HepG2 (cell line): ENCODE measurements at places on chromosomes 2 and 18.

DNA sequence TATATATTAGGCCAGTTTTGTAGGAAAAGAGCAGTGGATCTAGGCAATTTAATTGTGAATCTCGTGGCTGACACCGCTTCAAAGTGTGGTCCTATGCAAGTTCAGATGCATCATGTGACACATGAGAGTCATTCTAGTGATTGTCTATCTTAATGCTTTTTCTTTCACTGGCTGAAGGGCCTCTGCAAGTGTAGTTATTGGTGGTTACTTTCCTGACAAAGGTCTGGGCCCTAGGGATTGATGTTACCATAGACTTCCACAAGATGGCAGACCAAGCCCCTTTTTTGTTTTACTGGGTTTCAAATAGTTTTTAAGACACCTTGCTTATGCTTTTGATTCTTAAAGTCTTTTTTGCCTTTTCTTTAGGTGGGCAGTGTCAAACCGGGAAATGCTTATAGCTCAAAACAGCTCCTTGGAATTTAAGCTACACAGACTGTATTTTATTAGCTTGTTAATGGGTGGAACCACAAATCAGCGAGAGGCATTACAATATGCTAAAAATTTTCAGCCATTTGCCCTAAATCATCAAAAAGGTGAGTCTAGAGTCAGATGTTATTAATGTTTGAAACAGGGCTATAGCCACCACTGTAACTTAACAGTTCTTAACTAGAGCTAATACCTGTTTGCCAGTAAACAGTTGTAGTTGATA lies 25.9 kb downstream of the CD8A start:
- no peaks in the 10 kb centered on the region for H3K27me3 ChIP-seq
- no peak overlapping the region for H3K27ac ChIP-seq
- no peaks in the 10 kb centered on the region for H3K4me1 ChIP-seq
- peak; percentile 43 for DNase-seq

DNA sequence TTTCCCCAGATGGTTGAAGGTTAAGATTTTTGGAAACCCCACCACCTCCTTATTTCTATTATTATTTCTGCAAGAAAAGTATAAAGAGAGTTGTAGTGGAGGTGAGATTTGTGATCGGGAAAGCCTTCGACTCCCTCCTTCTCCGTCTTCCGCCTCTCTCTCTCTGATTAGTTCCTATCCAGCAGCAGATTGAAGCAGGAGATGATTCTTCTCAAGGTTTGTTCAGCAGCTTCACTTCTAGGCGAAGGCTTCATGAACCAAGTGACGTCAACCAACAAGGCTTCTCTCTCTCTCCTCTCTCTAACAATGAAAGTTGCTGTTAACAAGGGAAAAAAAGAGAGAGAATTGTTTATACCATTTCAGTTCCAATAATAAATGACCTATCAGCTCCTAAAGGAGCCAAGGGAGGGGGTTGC lies at the start of gene BAZ2B:
BAZ2B (minus strand) TSS at position 263 of the 416 bp plus-strand sequence. CDS start 137,829 bp downstream, outside the sequence.
- DNase-seq, result no peak
- H3K36me3 ChIP-seq, result no peaks in the 10 kb centered on the region
- H3K4me1 ChIP-seq, result peaks cover 49% of the 10 kb centered on the region
- no peaks in the 10 kb centered on the region for H3K27me3 ChIP-seq
- peak within 1 kb of the TSS; percentile 99 for H3K27ac ChIP-seq

GRCh38 chr2:69077252-69077950 lies 64.4 kb downstream of the ANTXR1 start:
- no peak overlapping the region for H3K27ac ChIP-seq
- H3K36me3 ChIP-seq, result no peaks in the 10 kb centered on the region; the same call in 1 of the 2 replicates
- no peak for DNase-seq
- peaks cover 16% of the 10 kb centered on the region for H3K4me1 ChIP-seq

DNA sequence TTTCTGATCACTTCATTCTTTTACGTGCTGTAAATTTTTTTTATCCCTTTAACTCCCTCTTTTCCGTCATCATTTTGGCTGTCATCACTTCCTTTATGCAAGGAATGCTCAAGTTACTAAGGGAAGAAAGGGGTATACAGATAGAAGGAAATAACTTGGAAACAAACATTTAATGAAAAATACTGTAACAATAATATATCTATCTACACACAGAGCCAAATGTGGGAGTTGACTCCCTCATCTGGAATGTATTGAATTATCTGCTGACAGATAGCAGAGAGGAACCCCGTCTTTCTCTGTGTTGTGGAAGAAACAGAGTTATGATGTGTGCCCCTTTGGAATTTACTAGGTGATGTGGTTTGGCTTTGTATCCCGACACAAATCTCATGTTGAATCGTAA lies 182.5 kb upstream of the NXPH2 start:
- H3K27ac ChIP-seq, result no peak overlapping the region
- no peak for DNase-seq
- H3K4me1 ChIP-seq, result no peaks in the 10 kb centered on the region
- no peak overlapping the region for H3K4me3 ChIP-seq

DNA sequence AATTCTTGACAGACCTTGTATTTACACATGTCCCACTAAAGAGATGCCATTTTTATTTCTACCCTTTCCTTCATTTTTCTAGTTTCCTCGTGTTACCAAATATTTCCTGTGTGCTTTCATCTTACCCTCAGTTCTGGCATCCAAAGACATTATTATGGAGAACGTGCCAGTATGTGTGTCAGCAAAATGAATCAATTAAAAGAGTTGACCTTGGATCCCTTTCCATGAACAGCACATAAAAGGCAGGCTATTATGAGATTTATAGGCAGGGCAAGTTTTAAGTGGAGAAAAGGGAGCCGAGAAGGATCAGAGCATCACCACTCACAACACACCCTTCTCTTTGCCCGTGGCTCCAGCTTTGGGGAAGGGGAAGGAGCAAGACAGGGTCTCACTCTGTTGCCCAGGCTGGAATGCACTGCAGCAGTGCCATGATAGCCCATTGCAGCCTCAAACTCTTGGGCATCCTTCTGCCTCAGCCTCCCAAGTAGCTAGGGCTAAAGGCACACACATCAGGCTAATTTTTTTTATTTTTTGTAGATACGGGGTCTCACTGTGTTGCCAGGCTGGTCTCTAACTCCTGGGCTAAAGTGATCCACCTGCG lies 149.9 kb downstream of the GFPT1 start:
- no peaks in the 10 kb centered on the region for H3K27me3 ChIP-seq
- DNase-seq, result no peak
- H3K4me3 ChIP-seq, result no peak overlapping the region

DNA sequence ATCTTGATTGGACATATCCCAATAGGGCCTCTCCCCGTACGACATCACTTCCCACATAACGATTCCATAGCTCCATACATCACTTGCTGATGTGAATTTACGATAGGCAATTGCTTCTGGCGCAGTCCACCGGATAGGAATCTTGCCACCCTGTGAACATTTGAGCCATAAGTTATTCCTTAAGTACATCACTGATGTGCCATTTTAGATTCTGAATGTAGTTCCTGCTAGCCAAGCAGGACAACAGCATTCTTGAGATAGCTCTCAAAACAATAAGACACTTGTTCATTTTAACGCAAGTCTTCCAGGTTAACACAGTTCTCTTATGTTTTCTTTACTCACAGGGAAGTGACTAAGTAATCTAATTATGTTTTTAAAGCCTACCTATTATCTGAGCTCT lies 138.0 kb downstream of the EPHA4 start:
- H3K27ac ChIP-seq, result no peak overlapping the region
- DNase-seq, result no peak
- no peaks in the 10 kb centered on the region for H3K36me3 ChIP-seq
- no peaks in the 10 kb centered on the region for H3K4me1 ChIP-seq

- no peak overlapping the region for H3K27ac ChIP-seq
- no peaks in the 10 kb centered on the region for H3K4me1 ChIP-seq
- no peak for DNase-seq
Measured at GRCh38 chr2:58922245-58922644, 681.1 kb upstream of the FANCL start.

DNA sequence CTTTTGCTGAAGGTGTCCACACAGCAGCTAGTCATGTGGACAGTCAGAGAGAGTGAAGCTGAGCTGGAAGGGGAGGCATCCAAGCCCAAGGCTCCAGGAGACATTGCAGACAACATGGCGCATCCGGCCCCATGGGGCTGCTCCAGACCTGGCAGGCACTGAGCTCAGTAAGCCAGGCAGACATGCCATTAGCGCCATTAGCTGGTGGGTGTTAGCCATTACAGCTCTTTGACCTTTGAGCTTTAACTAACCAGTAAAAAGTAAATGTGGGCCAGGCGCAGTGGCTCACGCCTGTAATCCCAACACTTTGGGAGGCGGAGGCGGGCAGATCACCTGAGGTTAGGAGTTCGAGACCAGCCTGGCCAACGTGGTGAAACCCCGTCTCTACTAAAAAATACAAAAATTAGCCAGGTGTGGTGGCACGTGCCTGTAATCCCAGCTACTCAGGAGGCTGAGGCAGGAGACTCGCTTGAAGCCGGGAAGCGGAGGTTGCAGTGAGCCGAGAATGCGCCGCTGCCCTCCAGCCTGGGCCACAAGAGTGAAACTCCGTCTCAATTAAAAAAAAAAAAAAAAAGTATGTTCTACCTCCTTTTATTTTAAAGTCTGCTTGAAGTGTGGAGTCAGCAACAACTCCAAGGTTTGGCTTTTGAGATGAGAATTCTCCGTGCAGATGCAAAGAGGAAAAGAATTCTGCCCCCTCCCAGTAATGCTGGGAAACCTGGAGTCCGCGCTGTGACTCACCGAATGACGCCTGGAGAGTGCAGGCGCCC lies 69.4 kb downstream of the TWSG1 start:
- no peak overlapping the region for H3K27ac ChIP-seq
- H3K36me3 ChIP-seq, result no peaks in the 10 kb centered on the region
- H3K4me3 ChIP-seq, result no peak overlapping the region
- H3K27me3 ChIP-seq, result no peaks in the 10 kb centered on the region
- no peaks in the 10 kb centered on the region for H3K4me1 ChIP-seq

DNA sequence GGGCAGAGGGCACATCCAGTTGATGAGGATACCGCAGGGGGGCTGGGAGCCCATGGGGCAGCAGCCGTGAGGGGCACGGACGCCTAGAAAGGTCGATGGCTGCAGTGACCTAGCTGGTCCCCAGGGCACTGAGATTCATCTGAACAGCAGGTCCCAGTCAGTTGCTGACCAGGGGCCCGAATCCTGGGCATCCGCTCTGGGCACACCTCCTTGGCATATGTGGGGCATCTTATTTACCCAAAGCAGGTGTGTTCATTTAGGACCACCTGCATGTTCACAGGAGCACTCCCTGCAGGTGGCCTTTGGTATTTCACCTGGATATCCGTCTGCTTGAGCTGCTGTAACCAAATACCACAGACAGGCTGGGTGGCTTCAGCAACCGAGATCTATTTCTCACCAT lies 72.0 kb upstream of the ODC1 start:
- H3K27me3 ChIP-seq, result peaks cover 12% of the 10 kb centered on the region
- no peaks in the 10 kb centered on the region for H3K4me1 ChIP-seq
- H3K4me3 ChIP-seq, result no peak overlapping the region
- DNase-seq, result no peak

GRCh38 chr2:18600255-18600613 lies 10.9 kb upstream of the NT5C1B start:
- H3K27me3 ChIP-seq, result no peaks in the 10 kb centered on the region
- DNase-seq, result no peak
- H3K27ac ChIP-seq, result no peak overlapping the region
- H3K4me3 ChIP-seq, result no peak overlapping the region

DNA sequence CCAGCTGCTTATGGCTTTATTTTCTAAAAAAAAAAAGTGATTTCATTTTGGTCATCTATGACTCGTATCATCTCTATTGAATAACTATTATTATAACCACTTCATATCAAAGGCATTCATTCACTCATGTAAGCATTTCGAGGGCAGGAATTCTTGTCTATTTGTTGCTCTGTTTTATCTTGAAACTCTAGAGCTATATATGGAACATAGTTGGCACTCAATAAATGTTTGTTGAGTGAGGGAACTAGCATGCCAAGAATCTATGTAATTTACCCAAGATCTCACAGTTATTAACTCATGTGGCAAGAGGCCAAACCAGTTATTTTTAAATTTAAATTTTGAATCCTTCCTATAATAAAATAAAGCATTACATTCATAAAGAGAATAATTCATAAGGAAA lies 470.1 kb downstream of the TMX3 start:
- no peaks in the 10 kb centered on the region for H3K4me1 ChIP-seq
- H3K36me3 ChIP-seq, result no peaks in the 10 kb centered on the region
- H3K4me3 ChIP-seq, result no peak overlapping the region
- H3K27me3 ChIP-seq, result no peaks in the 10 kb centered on the region
- H3K27ac ChIP-seq, result no peak overlapping the region

GRCh38 chr2:26529406-26530239 lies 51.7 kb upstream of the OTOF start:
- H3K36me3 ChIP-seq, result no peaks in the 10 kb centered on the region
- no peak overlapping the region for H3K27ac ChIP-seq
- DNase-seq, result no peak
- peaks cover 22% of the 10 kb centered on the region; the same call in 1 of the 2 replicates for H3K27me3 ChIP-seq

- no peaks in the 10 kb centered on the region for H3K36me3 ChIP-seq
- H3K27ac ChIP-seq, result no peak overlapping the region
- H3K4me3 ChIP-seq, result no peak overlapping the region
- no peaks in the 10 kb centered on the region for H3K4me1 ChIP-seq
- peaks cover 37% of the 10 kb centered on the region; the same call in 2 of the 3 replicates for H3K27me3 ChIP-seq
- no peak for DNase-seq
Measured at GRCh38 chr2:170371231-170371998, 193.5 kb downstream of the MYO3B start.

DNA sequence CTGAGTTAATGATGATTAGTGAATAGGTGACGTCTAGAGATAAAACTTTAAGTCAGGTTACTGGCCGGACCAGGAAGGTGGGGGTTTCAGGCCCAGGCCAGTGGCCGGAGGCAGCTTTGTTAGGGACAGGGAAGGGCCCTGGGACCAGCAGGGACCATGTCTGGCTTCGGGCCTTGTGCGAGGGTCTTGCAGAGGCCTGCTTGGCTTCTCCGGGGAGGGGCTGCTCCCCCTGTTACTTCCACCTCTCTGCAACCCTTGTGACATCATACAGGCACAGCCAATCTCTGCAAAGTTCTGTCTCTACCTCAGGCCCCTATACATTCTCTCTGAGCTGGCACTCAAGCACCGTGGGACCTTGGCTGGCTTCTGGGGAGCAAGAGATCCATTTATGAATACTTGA lies at the start of gene ALLC:
ALLC (plus strand) TSS at position 320 of the 400 bp plus-strand sequence. CDS start 12,958 bp downstream, outside the sequence.
- H3K4me3 ChIP-seq, result peak within 1 kb of the TSS; percentile 36; the same call in 1 of the 2 replicates
- H3K27ac ChIP-seq, result peak within 1 kb of the TSS; percentile 47
- no peaks in the 10 kb centered on the region for H3K27me3 ChIP-seq
- DNase-seq, result no peak

GRCh38 chr2:132936791-132937190 lies 266.8 kb upstream of the LYPD1 start:
- no peak overlapping the region for H3K27ac ChIP-seq
- no peaks in the 10 kb centered on the region for H3K4me1 ChIP-seq
- no peak for DNase-seq
- H3K36me3 ChIP-seq, result no peaks in the 10 kb centered on the region
- H3K4me3 ChIP-seq, result no peak overlapping the region
- H3K27me3 ChIP-seq, result no peaks in the 10 kb centered on the region

DNA sequence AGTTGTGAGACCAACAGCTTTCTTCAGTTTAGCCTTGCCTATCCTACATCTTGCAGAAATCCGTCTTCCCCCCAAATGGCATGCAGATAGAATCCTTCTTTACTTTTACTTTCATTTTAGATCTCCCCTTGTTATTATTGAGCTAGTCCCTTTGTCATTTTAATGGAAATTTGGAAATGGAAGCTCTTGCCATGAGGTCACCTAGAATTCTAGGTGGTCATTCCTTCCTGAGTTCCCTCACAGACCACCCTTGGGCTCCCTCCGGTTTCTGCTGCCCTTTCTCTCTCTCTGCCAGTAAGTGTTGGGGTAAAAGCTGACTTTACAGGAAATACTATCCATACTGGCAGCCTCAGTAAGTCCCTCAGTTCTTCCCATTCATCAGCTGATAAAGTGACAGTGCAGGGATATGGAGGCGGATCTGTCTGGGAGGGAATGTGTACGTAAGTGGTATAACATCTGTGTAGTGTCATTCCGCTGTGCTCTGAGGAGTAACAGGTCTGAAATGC lies 30.2 kb downstream of the ARHGAP25 start:
- H3K27me3 ChIP-seq, result no peaks in the 10 kb centered on the region; the same call in 1 of the 2 replicates
- DNase-seq, result no peak
- no peak overlapping the region for H3K27ac ChIP-seq
- no peak overlapping the region for H3K4me3 ChIP-seq
- H3K36me3 ChIP-seq, result no peaks in the 10 kb centered on the region
